ENCODE measurements at places on chromosomes 2 and 18.

DNA sequence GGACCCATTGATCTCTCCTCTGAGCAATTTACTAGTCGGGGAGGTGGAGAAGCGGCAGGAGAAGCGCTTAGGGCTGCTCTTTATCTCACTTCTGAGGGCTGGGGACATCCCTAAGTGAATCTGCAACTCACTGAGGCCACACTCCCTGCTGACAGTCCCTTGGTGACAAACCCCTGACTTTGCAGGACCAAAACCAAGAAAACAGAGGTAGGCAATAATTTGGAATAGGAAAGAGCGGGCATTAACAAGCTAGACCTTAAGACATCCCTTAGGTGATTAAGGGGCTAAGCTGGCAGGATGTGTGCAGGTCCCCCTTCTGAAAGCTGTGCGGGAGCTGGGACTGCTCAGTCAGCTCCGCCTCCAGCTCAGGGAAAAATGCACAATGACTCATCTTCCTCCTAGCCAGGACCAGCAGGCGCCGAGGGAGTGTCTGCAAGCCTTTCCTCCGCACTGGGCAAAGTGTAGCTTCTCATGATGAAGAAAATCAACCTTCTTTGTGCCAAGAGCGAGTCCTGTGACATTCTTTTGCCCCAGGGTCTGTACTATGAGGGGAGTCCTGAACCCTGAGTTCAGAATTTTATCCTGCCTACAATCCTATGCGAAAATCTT, 63.3 kb downstream of the BOD1L2 start:
- DNase-seq: no peak

DNA sequence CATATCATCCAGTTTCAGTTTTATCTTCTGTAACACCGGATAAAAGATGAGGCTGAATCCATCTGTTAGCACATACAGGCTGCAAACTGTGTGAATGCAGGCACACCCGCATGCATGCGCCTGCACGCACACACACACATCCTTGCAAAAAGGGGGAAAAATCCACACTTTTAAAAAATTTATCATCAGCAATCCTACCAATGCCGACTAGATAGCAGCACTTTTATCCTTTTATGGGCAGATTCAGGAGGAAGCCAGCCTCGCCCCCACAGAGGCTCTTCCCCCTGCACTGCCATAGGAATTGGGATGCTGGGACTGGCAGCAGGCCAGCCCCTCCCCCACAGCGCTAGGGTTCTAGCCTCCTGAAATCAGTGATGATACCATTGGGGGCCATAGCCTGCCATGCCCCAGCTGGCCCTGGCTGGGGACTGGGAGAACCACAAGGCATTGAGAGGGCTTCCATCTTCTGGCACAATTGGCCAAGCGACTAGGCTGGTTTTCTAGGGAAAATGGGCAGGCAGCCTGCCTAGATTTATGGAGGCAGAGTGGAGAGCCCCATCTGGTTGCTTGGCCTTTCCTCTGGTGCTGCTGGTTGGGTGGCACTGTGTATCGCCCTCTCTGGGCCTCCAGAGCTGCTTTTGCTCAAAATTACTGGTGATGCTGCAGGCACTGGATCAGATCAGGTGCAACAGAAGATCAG, 25.5 kb downstream of the CYRIA start:
- no peak for DNase-seq

DNA sequence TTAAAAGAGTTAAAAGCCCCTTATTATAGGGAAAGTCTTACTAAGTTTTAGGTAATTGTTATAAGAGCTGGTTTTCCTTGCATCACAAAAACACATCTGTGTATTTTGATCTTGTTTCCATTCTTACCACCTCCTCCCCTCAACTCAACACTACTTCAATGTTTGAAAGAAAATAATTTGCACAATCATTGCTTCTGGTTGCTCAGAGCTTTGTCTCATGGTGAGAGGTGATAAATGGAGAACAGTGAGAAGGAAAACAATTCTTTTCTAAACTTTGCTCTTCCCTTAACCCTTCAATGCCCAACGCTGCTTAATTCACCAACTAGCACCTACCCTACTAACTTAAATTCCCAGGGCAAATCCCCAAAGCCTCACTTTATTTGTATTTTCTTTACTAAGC, 268.1 kb upstream of the LINC00305 start:
- DNase-seq: no peak

DNA sequence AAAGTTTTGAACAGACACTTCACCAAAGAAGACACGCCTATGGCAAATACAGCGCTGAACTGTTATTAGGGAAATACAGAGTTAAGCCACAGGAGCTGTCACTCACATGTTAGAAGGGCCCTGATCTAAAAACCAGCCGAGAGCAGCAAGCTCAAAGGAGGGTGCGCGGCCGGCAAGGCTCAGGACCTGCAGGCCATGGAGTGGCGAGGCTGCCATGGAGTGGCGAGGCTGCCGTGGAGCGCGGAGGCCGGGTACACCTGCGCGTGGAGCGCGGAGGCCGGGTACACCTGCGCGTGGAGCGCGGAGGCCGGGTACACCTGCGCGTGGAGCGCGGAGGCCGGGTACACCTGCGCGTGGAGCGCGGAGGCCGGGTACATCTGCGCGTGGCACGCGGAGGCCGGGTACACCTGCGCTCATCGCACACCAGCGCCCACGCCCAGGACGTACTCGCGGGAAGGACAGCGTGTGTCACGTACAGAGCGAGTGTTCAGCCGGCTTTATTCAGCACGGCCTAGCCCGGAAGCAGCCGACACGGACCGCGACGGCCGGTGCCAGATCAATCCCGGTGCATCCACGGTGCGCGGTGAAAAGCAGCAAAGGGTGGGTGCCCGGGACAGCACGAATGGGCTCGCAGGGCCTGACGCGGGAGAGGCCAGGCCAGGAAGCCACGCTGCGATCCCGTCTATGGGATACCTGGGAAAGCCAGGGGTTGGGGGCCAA, 68.8 kb downstream of the SLC66A2 start:
- no peak for DNase-seq

DNA sequence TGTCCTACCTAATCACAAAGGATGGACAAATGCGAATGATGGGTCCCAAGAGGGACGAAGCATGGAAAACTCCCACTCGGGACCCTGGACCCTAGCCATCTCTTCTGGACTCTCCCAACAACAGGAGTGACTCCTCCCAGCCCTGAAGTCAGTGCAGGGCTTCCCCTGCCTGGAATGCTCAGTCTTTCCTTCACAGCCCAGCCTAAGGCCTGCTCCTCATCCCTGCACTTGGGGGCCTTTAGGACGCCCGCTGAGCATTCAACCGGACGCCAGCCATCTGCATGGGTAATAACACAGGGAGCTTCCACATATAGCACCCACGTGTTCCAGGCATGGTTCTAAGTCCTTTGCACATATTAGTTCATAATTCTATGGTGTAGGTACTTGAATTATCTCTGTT, 237.5 kb downstream of the KLHL29 start:
- no peak for DNase-seq

Data from thymus (tissue), 14 donors.